NAMALWA (cell line): ENCODE measurements at places on chromosomes 7 and 10.

DNA sequence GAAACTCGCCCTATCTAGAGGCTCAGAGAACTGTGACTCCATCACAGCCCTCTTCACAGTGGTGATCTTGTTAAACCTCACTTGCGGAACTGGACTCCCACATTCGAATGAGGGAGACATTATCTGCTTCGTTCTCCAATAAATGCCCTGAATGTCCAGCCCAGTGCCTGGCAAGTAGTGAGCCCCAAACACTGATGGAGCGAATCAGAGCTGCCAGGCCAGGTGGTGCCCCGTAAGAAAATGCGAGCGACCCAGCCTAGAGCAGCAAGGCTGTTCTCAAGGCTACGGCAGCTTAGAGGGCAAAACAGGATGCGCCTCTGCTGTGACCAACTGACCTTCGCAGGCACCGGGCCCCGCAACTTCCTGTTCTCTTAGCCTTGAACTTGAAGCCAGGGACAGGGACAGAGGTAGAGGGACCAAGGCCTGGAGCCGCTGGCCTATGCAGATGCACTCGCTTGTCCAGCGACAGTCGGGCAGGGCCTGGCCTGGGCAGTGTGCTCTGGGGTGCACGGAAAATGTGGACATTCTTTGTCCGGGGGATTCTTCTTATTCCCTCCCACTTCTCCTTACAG lies 217.6 kb downstream of the TCERG1L start:
- no peak for DNase-seq

- DNase-seq: no peak
These were observed 171.4 kb downstream of the RAPGEF5 start for GRCh38 chr7:22185559-22185958.

DNA sequence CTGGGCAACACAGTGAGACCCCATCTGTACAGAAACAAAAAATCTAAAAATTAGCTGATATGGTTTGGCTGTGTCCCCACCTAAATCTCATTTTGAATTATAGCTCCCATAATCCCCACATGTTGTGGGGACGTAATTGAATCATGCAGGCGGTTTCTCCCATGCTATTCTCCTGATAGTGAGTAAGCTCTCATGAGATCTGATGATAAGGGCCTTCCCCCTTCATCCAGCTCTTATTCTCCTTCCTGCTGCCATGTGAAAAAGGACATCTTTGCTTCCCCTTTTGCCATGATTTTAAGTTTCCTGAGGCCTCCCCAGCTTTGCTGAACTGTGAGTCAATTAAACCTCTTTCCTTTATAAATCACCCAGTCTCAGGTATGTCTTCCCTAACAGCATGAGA lies 136.5 kb downstream of the SFMBT2 start:
- DNase-seq: no peak

DNA sequence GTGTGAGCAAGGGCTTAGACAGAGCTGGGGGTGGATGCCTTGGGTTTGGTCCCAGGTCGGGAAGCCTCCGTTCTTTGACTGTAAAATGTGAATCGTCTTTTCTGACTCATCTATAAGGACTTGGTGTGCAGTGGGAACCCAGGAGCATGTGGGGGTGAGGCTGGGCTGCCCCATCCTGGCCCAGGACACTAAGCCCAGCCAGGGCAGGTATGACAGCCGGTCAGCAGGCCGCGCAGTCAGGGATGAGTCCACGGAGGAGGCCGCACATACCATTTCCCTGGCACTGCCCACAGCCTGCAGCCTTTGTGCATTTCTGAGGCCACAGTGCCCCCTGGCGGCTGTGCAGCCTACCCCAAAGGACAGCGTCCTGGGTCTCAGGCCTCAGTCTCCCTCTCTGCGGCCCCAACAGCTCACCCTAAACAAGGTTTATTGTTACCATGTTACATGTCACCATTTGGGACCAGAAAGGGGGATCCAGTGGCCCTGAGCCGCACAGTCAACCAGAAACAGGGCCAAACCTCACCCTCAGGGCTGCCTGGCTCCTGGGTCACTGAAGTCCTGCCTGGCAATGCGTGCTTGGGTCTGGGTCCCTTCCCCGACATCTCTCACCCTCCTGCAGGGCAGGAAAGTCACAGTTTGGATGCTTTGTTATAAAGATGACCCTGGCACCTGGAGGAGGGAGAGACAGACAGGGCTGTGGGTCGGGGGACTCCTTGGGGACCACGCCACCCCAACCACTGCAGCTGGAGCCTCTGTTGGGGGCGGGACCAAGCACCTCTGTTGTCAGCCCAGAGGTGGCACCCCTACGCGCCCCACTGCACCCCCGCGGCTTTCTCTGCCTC lies 14.4 kb upstream of the SH2B2 start:
- peak; percentile 86 for DNase-seq

GRCh38 chr7:28732071-28732869 lies 225.9 kb downstream of the TRIL start:
- DNase-seq: no peak

GRCh38 chr10:91635401-91636400 lies 2.8 kb upstream of the PPP1R3C start:
- DNase-seq: peak; percentile 74

DNA sequence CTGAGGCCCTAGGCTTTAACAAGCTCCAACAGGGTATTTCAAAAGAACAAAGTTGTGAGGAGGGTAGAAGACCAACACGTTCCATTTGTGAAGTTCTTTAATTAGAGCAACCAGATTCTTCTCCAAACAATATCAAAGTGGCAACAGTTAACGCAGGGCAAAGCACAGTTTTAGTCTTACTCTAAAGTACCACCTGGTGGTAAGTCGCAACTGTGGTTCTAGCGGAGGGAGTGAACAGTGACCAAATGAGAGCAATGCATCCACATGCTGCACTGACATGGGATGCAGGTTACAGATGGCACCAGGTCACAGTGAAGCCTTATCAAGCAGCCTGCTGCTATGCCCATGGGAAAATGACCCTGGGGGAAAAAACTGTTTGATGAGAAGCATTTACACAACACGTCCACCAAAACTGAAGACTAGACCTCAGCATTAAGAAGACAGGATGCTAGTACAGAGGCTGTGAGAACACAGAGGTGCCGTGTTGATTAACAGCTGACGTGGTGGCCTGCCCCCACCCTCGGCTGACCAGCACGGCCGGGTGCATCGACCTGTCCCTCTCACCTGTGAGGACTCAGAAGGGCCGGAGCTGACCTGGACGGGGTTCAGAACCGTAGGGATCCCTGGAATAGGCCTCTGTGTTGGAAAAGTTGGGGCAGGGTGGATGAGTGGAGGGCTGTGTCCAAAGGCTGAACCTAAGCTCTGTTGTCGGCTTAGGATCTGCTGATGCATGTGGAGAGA lies 211.2 kb downstream of the GLI3 start:
- peak; percentile 9 for DNase-seq

GRCh38 chr10:98664329-98665042 lies 217.8 kb upstream of the HPS1 start:
- peak; percentile 66 for DNase-seq

DNA sequence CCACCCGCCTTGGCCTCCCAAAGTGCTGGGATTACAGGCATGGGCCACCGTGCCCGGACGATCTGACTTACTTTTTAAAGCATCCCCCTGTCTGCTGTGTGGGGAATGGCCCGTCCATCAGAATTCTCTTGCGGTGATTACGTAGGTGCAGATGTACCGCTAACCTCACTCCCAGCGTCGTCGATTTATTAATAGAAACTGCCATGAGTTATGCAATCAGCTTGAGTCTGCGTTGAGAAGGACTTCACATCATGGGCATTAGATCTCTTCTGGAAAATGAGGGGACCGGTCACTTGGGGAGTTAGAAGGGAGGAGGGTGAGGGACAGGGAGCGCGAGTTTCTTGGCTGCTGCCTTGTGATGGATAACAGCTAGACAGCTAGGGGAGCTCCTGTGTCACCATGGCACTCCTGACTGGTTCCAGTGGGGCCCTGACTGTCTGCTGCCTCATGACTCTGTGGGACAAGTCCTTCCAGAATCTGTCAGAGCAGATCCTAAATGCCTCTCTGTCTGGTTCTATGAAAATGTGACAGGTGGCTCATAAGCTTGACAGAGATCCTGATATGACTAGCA lies 35.2 kb downstream of the POR start:
- no peak for DNase-seq

DNA sequence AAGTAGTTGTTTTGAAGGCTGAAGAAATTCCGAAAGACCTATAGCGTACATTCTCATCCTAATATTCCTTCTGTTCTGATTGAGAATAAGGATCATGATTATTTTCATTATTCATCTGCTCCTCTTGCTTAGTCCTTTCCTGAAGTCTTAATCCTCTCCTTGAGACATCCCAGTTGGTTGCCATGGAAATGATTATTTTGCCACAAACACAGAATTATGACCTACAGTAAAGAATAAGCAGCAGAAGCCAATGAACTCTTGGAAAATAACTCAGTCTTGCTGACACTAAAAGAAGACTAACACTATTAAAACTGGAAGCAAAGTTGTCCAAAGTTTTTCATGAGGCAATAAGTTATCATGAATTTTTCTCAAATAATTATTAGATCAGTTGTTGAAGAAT lies 47.8 kb upstream of the JAZF1 start:
- DNase-seq: no peak

DNA sequence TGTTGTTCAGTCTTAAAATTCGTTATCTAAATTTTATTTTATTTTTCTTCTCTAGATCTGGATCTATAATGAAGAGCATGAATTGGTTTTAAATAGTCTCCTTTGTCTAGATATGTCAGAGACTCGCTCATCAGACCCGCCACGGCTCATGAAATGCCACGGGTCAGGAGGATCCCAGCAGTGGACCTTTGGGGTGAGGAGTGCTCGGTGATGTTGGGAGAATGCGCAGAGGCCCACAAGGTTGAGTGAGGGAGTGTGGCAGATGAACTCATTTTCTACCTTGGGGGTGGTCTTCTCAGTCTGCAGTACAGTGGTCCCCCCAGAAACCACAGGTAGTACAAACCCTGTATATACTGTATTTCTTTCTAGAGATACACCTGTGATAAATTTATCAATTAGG lies 95.3 kb downstream of the GALNT11 start:
- DNase-seq: no peak

DNA sequence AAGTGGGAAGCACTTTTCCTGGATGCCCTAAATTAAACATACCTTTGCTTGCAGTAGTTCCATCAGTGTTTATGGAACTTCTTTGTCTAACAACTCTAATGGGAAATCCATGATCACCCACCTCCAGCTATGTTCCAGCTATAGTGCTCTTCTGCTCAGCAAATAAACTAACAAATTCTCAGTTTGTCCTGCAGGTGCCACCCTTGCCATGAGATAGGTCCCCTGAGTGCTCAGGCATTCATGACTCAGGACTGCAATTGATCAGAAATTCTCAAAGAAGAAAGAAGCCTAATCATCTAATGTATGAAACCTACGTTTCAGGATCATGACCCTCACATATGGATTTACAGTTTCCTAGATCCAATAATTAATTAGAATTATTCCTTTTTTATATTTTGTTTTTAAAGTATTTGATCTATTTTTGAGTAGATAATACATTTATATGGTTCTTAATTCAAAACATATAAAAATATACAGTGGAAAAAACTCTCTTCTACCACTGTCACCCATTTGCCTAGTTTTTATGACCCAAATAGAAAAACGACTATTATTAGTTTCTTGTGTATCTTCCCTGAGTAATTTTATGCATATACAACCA lies 48.7 kb upstream of the DYNC1I1 start:
- DNase-seq: peak; percentile 61

- DNase-seq: peak; percentile 21
These were observed 880.6 kb downstream of the LRMDA start for GRCh38 chr10:76311752-76312636.

- DNase-seq: no peak
These were observed 13.9 kb downstream of the SND1 start for GRCh38 chr7:127665922-127666321.

DNA sequence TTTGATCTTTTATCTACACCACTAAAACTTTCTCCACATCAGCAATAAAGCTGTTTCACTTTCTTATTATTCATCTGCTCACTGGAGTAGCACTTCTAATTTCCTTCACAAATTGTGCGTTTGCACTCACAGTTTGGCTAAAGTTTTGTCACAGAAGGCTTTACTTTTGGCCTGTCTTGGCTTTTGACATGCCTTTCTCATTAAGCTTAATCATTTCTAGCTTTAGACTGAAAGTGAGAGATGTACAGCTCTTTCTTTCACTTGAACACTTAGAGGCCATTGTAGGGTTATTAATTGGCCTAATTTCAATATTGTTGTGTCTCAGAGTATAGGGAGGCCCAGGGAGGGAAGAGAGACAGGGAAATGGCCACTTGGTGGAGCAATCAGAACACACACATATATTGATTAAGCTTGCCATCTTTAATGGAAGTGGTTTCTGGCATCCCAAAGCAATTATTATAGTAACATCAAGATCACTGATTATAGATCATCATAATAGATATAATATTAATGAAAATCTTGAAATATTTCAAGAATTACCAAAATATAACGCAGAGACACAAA lies 512.5 kb downstream of the ETV1 start:
- DNase-seq: no peak

GRCh38 chr7:30941582-30942323 lies 22.0 kb upstream of the GHRHR start:
- DNase-seq: no peak

- no peak for DNase-seq
These were observed 183.3 kb downstream of the STK31 start for GRCh38 chr7:23893176-23893941.

DNA sequence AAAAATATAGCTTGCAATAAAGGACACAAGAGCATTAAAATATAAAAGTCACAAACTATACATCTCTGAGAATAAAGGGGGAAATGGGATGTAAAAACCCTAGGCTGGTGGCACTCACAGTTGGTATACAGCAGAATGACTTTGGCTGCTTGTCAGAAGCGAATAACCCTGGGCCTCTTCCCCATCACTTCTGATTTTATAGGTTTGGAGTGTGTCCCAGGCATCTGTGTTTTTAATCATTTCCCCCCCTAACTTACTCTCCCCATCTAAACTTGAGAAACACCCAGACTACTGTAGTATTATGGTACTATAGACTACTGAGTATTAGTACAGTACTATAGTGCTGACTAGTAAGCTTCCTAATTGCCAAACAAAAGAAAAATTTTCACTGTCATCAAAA lies 1.8 kb upstream of the RPA3 start:
- no peak for DNase-seq

DNA sequence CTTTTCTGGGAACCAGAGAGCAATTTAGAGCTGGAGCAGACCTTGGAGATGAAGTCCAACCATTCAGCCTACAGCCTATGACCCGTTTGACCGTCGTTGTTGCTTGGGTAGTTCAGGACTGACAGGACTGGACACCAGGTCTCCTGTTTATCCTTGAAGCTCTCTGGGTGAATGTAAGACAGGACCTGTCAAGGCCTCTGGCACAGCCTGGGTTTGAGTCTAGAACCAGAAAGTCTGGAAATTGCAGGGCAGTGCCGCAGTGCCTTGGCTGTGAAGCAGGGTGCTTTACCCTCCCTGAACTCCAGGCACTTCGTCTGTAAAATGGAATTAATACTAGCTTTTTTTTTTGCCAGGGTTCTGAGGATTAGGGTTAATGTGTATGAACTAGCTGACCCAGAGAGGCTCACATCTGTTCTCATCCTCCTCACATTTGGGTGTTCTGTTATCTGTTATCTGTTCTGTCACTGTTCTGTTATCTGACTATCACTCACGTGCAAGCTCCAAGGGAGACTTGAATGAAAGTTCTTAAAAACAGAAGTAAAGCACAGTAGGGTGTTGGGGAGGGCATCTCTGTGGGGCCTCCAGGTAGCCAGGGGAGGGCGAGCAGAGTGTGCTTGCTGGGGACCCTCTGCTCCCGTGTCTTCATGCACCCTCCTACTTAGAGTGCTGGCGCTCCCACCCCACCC lies 9.9 kb downstream of the BLVRA start:
- DNase-seq: no peak

- DNase-seq: peak; percentile 35
These were observed 49.4 kb downstream of the AKR1D1 start for GRCh38 chr7:138125598-138126111.
